ENCODE measurements at places on chromosomes 1 and 21. TPM values are rescaled to one million over a fixed set of nuclear protein-coding genes. Genes with fewer than 3 reads are reported as not detected.

PAX7 gene
- not detected for total RNA-seq

INSRR gene
- not detected for total RNA-seq

OLFM3 gene
- total RNA-seq: not detected

LDLRAD1 gene
- not detected for total RNA-seq

LIN9 gene
- total RNA-seq: 7.7 TPM

RAVER2 gene
- 2.5 TPM for total RNA-seq

TAF12 gene
- 22.5 TPM for total RNA-seq

GBP6 gene
- total RNA-seq: 0.07 TPM

KRTAP6-1 gene
- not detected for total RNA-seq

SERPINC1 gene
- not detected for total RNA-seq

LEMD1 gene
- not detected for total RNA-seq

PLA2G2D gene
- 0.35 TPM for total RNA-seq

TENT5C gene
- total RNA-seq: 10.7 TPM

KCNK1 gene
- total RNA-seq: 0.21 TPM

RNU1-1 gene
- 1,386 TPM for total RNA-seq

NUAK2 gene
- total RNA-seq: 11.2 TPM

OR6N2 gene
- not detected for total RNA-seq

COL11A1 gene
- not detected for total RNA-seq

PLOD1 gene
- 6.7 TPM for total RNA-seq

CBS gene
- 117 TPM for total RNA-seq

TCP10L gene
- 0.50 TPM for total RNA-seq

PKN2 gene
- 17.9 TPM for total RNA-seq

SERINC2 gene
- total RNA-seq: 0.10 TPM

HFM1 gene
- not detected for total RNA-seq

GJA8 gene
- not detected for total RNA-seq

HSD11B1 gene
- total RNA-seq: 8.0 TPM

CD5L gene
- total RNA-seq: not detected

ERICH3 gene
- not detected for total RNA-seq

FCRLB gene
- 0.10 TPM for total RNA-seq

SELL gene
- 362 TPM for total RNA-seq

LYPD8 gene
- total RNA-seq: not detected

CTXND2 gene
- not detected for total RNA-seq

INKA2 gene
- total RNA-seq: 1.9 TPM

PODN gene
- total RNA-seq: not detected

S100A3 gene
- not detected for total RNA-seq

BRDT gene
- not detected for total RNA-seq

TMPRSS15 gene
- not detected for total RNA-seq

TMEM269 gene
- total RNA-seq: 0.24 TPM

GCSAML gene
- not detected for total RNA-seq

All from activated naive CD4-positive, alpha-beta T cell treated with anti-CD3 and anti-CD28 coated beads for 36 hours (primary cell).